Activated naive CD4-positive, alpha-beta T cell treated with anti-CD3 and anti-CD28 coated beads, Interleukin-2, amount 50 U/mL, for 16 hours (primary cell): ENCODE measurements at places on chromosomes 13 and 19.
A peak's percentile ranks its signal among the peaks of the same experiment; 100 is the strongest.

- DNase-seq, result no peak
Measured at GRCh38 chr19:41701401-41702075, 6.9 kb upstream of the CEACAM5 start.

DNA sequence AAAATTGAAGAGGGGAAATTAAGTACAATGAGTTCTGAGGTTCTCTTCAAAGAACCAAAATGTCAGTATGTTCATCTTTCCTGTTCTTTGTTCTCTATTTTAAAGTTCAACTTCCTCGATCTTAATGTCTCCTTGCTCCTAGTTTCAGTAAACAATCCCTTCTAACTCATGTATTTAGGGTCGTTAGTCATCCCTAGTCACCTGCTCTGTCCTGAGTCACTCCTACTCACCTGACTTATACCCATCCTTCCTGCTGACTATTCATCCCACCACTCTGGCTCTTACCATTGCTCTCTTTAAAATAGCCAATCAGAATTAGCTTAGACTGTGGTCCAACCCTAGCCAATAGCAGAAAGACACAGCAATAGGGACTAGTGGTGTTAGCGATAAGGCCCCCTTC lies 24.3 kb downstream of the ZNF90 start:
- DNase-seq, result no peak

DNA sequence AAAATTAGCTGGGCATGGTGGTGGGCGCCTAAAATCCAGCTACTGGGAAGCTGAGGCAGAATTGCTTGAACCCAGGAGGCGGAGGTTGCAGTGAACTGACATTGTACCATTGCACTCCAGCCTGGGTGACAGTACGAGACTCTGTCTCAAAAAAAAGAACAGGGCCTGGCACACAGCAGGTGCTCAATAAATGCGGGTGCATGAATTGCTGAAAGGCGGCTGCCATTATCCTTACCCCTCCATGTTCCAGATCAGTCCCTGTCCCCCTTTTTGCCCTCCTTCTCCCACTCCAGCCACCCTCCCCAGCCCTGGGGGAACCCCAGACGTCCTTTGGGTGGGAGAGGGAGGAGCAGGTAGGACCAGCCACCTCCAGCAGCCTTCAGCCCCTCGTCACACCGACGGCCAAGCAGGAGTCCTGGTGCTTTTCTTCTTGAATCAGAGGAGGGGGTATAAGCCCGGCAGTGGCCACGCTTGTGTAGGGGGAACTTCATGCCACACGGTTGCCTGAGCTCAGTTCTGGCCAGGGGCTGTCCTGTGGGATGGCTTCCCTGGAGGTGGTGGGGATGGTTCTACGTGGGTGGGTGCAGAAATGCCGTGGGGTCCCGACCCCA lies 20.4 kb upstream of the NFIC start:
- no peak for DNase-seq

- no peak for DNase-seq
Measured at GRCh38 chr13:98978280-98978679, 416 bp upstream of the DOCK9 start.

- DNase-seq, result no peak
Measured at GRCh38 chr13:99871249-99871898, 100.2 kb downstream of the ZIC5 start.

DNA sequence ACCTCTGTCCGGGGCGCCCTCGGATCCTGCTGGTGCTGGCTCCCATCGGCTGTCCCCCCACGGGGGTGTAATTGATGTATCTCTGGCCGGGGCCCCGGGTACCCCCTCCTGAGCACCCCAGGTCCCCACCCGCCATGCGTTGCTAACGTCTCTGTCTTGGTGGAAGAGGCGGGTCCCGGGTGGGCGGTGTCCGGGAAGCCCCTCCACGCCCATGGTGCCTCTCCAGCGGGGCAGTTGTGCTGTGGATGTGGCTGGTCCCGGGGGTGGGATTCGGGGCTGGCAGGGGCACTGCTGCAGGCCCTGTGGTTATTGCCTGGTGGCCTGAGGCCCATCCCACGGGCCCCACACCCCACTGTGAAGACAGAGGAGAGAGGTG lies 4.9 kb downstream of the DIRAS1 start:
- no peak for DNase-seq

- no peak for DNase-seq
Measured at GRCh38 chr19:2575734-2576481, 100.0 kb downstream of the GADD45B start.

GRCh38 chr13:37492075-37492474 lies 106.5 kb downstream of the POSTN start:
- no peak for DNase-seq

- no peak for DNase-seq
Measured at GRCh38 chr13:57991041-57991440, 359.5 kb downstream of the PCDH17 start.

GRCh38 chr13:45219938-45220375 lies 19.1 kb upstream of the KCTD4 start:
- DNase-seq, result no peak

- peak; percentile 46 for DNase-seq
Measured at GRCh38 chr19:7772752-7773291, 9.8 kb downstream of the CLEC4M start.

- DNase-seq, result no peak
Measured at GRCh38 chr13:83297586-83298290, 584.5 kb downstream of the SLITRK1 start.

DNA sequence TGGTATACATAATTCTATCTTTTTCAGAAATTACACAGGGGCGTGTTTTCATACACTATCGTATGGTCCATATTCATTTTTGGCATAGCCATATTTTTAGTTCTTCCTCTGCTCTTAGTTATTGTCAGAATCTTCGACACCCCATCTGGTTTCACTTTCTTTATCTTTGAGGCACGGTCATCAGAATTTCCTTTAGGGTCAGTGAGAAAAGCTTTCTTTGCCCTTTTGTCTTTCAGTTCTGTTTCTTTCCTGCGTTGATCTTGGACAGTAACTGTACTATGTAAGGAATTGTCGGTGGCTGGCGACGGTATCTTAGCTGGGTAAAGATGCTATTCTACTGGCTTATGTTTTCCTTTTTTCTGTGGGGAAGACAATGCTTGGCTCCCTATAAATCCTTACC lies 10.6 kb upstream of the KIR2DL4 start:
- DNase-seq, result no peak

- no peak for DNase-seq
Measured at GRCh38 chr19:31718898-31719297, 369.7 kb upstream of the TSHZ3 start.

GRCh38 chr13:101026328-101026727 lies 351.7 kb upstream of the TMTC4 start:
- no peak for DNase-seq
